G401 (cell line): ENCODE measurements at places on chromosomes 4 and X. TPM values are rescaled to one million over a fixed set of nuclear protein-coding genes. Genes with fewer than 3 reads are reported as not detected.

- no peak for DNase-seq
These were observed 48.7 kb downstream of the NOP14 start for GRCh38 chr4:2914256-2915126.

DNA sequence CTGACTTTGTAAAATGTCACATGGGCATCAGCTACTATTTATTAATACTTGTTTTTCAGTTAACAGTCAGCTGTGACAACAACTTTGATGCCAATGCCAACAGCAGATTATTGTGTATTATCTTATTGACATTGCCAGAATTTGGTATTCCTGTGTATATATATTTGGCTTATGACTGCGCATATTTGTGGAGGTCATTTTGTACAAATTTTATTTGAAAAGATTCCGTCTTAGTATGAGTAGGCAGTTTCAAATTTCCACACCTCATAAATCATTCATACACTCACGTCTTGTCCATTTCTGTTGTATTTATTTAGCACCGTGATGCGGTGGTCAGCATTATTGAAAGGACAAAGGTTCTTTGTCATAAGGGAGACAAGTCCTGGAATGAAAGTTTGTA, 558.2 kb upstream of the NDST4 start:
- DNase-seq: no peak

GRCh38 chr4:24070117-24070516, 180.3 kb upstream of the PPARGC1A start:
- peak; percentile 4 for DNase-seq

DNA sequence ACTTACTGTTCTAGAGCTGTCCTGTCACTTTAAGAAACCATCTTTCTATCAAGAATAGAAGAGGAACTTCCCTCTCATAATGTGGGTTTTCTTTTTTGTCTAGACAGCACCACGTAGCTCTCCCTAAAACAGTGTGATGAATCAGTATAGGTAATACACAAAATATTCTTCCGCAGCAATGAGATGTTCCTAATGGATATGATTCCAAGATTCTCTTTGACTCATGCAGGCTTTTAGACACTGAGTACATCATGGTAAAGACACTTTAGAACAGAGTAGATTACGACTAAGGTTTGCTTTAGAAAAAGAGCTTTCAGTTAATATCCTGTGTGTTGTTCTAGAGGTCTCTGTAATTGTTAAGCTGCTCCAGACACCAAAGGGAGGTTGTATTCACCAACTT, 69.8 kb downstream of the PTTG2 start:
- DNase-seq: no peak

- no peak for DNase-seq
These were observed 131.9 kb downstream of the FHIP1A start for GRCh38 chr4:151540728-151541388.

DNA sequence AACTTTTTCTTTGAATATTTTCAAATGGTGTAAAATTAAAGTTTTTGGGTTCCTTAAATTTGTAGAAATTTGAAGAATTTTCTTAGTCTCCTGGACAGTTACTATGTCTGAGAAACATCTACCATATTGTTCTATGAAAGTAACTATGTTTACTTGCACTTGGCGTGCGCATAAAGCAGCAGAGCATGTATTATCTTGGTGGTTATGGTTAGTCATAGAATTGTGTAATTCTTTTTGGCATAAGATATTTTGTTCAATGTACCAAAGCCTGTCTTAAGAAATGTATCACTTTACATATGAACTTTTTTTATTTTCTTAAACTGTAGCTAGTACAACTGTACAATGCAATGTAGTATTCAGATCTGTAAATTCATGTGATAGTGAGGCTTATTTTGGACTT, 49.2 kb downstream of the CDS1 start:
- DNase-seq: no peak

Gene SLC7A11
- 1.9 and 3.8 TPM in 2 replicates for total RNA-seq

DNA sequence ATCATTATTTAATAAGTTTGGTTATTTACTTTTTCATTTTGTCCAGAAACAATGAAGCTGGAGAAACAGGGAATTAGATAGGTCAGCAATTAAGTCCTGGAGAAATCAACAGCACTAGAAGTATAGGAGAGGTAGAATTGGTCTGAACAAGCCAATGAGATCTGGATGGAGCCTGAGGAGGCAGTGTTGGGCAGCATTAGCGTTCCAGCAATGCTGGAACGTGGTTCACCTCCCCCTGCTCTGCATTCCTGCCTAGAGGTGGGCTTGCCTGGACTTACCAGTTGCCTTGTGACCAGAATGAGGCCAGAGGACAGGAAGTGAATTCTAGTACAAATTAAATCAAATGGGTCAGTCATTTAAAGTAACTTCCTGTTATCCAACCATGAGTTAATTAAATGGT, 4.6 kb downstream of the RASSF6 start:
- no peak for DNase-seq
